ENCODE measurements at places on chromosomes 3 and 15.

GRCh38 chr3:39088456-39088855 is 19.0 kb downstream of the GORASP1 start:
- DNase-seq = no peak

DNA sequence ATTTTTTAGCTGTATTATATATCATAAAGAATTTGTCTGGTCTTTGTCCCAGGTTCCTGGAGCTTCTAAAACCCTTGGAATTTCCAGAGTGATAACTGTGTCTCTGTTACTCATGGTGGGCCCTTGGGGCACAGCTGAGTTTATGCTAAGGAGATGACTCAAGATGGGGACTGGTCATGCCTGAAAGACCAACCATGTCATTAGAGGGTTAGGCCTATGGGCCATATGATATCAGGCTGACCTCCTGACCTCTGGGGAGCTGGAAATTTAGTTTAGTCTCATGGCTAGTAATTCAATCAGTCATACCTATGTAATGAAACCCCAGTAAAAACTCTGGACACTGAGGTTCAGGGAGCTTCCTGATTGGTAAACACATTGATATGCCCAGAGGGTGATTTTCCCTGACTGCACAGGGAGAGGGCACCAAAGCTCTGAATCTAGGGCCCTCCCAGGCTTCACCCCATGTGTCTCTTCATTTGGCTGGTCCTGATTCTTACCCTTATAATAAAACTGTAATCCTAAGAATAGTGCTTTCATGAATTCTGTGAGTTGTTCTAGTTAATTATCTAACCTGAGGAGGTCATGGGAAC is 69.6 kb downstream of the EEFSEC start:
- no peak for DNase-seq

DNA sequence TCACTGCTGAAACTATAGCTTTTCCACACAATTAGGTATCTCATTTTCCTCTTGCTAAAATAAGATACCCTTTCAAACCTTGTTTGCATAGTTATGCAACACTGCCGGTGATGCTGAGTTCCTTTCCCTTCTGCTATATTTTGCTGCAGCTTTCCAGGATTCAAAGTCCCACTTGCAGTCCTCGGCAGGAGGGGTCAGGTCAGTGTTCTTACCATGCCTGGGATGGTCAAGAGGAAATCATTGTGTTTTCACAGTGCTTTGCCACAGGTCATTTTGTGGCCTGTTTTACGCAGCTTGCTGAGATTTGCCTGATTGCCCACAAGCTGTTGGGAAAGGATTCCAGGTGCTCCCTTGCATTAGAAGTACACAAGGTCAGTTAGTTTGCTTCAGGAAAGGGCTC is 156.9 kb downstream of the B3GALNT1 start:
- DNase-seq = no peak

DNA sequence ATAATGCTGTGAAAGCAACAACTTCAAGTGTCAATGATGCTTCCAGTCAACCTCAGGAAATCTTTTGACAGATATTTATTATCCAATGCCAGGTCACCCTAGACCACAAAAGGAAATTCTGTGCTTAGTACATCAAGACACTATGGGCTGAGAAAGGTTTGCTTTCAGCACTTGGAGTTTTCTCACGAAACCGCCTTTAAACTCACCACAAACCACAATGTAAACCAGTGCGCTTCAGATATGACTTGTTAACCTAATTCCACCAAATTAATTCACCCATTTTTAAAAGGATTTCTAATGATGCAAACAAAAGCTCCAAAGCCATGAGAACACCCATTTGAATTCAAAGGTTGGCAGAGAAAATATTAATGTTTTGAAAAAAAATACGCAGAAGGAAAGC is 292.9 kb upstream of the NR2F2 start:
- no peak for DNase-seq

DNA sequence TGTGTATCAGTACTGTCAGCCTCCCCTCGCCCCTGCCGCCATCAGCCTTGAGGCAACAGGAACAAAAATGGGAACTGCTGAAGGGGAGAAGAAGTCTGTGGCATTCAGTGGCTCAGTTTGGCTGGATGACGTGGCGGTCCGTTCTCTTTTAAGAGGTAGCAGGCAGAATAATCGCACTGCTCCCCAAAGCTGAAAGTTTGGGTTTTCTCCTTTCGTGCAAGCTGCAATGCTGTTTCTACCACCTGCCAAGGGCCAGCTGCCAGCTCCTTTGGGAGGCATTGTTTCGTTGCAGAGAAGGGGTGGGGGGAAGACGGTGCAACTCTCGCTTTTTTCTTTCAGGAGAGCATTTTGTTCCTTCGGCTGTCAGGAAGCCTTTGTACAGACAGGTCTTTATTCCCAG is 369.6 kb upstream of the RORA start:
- no peak for DNase-seq

DNA sequence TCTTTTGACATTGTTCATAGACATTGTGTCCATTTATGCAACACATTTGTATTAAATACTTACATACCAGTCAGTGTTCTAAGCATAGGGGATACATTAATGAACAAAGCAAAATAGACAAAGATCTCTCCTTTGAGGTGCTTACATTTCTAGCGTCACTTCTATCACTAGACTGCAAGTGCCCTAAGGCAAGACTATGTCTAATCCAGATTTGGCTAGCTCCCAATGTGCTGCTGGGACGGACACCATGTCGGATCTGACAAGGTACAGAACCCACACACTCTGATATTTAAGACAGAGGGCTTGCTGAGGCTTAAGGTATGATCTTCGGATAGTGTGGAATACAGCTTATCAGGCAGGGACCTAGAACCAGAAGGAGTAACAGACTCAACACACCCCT is 41.4 kb downstream of the MYLK start:
- DNase-seq = no peak

DNA sequence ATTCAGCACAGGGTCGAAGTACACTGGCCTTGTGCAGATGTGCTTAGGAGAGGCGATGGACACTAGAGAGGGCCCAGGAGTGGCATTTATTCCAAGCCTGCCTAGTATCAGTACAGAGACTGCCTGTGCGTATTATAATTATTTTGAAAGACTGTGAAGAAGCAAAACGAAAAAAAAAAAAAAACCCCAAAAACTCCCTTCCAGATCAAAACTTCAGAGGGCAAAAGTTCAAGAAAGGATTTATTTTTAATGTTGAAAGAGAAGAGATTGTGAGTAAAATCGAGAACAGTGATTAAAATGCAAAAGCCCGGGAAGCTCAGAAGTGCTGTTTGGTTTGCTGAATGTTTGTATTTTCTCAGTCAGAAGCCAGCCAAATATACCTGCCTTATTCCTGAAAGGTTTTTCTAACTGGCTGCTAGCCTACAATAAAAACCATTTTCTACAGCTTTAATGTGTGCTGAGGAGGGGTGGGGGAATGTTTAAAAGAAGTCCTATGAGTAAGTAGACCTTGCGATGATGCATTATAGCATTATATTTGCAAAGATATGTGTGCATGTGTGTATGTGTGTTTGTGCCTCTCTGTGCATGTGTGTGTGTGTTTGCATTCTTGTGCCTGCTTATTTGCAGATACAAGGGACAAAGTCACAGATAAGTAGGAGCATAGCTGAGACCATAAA is 19.3 kb upstream of the LZTFL1 start:
- no peak for DNase-seq

DNA sequence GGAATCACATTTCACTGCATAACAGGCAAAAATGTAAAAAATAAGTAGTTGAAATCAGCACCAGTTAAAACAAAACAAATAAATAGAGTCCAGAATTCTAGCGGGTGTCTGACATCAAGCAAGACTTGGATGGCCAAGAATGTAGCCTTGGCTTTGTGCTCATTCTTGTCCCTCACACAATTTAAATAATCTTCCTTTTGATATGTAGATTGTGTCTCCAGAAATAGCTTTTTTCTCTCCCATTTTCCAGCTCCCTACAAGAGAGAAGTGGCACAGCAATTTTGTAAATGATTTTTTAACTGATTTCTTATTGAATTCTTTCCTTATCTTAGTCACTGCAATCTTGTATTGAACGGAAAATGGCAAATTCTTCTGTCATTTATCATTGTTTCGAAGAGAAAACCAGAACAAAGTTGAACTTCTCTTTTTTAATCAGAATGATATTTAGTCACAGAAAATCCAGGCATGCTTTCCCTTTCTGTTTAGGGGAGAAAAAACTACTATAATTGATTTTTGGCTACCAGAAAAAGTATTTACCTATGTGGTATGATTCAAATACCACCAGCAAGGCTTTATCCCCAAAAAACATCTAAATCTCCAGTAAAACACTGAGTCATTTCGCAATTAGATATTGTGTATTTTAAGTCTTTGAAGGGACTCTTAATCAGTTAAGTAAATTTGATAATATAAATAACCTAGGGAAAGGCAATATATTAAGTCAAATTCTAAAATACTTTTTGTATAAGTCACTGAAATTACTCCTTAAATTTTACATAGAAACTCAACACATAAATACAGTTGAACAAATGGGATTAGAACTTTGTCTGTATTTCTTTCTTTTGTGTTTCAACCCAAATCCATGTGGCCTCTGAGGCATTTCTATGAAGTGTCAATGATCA is 481.7 kb downstream of the GBE1 start:
- no peak for DNase-seq

GRCh38 chr3:171480526-171480925 is 20.3 kb upstream of the TNIK start:
- DNase-seq = no peak

- DNase-seq = no peak
These were observed 49.5 kb downstream of the TP63 start for GRCh38 chr3:189680723-189681122.

DNA sequence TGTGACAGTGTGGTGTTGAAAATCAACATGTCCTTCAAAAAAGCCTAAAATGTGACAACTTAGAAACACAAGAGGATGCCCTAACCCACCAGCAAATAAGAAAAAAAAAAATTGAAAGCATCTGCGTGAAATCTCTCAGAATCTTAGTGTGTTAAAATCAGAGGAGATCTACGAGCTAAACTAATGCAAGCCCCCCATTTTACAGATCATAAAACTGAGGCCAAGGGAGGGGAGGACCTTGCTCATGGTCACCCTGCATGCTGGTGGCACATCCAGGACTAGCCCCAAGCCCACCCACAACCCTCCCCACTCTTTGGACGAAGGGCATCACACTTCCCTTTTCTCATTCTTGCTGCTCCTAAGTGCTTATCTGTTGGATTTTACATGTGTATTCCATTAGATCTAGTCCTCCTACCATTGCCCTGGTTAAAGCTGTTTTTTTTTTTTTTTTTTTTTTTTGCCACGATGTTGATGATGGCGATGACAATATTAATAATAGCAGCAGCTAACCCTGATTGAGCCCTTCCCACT is 29.1 kb upstream of the NOX5 start:
- no peak for DNase-seq

GRCh38 chr15:33179874-33180273 is 14.6 kb downstream of the FMN1 start:
- no peak for DNase-seq

- DNase-seq = peak; percentile 86
These were observed 45.8 kb downstream of the MITF start for GRCh38 chr3:69784954-69785514.

DNA sequence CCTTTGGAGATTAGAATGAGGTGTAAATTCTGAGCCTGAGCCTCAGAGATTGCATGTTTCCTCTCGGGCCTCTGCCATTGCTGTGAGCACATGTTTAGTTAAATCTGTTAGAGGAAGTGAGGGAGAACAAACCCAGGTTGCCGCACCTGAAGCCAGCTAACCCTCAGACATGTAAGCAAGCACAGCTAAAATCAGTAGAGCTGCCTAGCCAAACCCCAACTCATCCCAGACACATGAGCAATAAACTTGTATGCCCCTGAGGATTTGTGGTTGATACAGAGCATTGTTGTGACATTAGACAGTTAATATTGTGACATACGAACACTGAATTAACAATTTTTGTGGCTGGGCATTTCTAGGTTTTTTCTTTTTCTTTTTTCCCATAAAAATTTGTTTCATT is 41.9 kb downstream of the NMD3 start:
- DNase-seq = no peak

DNA sequence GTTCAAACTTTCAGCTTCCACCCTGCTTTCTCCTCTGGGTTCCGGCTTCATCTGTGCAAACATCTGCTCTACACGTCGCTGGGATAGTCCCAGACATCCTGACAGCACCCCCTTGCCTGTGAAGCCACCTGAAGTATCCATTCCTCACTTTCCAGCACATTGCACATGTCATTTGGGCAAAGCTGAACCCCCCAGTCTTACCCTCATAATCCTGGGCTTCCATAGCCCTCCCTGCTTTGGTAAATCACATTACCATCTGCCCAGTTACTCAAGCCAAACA is 42.5 kb downstream of the STARD5 start:
- DNase-seq = no peak

DNA sequence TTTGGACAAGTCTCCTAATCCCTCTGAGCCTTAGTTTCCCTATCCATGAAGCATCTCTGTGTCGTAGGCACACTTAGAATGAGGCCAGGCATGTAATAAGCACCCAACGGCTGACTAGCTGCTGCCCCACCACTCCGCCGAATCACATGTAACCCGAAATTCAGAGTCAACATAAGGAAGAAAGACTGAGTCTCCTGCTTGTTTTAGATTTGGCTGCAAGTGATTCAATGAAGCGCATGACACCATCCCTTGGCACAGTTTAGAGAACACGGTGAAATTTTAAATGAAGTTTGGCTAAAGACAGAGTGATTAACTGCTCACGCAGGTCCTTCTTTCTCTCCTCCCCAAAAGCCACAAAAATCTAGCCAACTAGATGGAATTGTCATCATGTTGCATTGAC is 279.2 kb downstream of the TLE3 start:
- no peak for DNase-seq

- no peak for DNase-seq
These were observed 318.0 kb upstream of the LMCD1 start for GRCh38 chr3:8183627-8184026.

GRCh38 chr3:158167737-158168557 is 58.1 kb downstream of the RSRC1 start:
- no peak for DNase-seq

DNA sequence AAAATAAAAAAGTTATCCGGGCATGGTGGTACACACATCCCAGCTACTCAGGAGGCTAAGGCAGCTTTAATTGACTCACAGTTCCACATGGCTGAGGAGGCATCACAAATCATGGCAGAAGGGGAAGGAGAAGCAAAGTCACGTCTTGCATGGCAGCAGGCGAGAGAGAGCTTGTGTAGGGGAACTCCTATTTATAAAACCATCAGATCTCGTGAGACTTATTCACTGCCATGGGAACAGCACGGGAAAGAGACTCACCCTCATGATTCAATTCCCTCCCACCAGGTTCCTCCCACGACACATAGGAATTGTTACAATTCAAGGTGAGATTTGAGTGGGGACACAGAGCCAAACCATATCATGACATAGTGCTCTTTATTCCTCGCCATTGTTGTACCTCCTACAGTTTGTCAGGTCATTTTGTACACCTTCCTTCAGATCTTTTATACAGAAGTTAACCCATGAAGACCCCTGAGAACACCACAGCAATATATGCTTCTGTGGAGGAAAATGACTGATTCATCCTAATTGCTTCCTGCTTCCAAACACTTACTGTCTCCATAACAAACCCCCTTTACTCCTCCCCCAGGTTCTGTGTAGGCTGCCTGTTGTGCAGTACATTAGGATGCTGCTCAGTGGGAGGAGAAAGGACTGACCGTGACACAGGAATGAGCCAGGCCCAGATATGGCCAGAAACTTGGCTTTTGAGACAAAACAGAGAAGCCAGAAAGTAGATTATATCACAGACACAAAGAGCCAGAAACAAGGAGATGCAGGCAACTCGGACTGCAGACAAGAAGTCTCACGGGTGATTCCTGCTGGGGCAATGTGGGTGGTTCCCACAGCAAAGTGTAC is 67.9 kb upstream of the HEG1 start:
- DNase-seq = no peak

Measured in aorta (tissue), 5 donors.